ENCODE measurements at places on chromosomes 7 and 10.

DNA sequence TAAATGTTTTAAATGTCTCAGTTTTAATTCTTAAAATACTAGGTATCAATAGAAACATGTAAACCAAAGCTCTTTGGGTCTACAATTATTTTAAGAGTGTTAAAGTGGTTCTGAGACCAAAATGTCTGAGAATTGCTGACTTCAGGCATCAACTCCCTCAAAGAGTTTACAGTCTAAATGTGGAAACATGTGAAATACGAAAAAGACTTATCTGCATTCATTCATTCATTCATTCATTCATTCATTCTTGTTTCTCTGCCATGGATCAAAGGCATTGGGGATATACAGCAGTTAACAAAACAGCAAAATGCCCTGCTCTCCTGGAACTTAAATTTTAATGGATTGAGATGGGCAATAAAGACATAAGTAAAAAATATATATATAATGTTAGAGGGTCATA lies 69.8 kb downstream of the BLNK start:
- no peaks in the 10 kb centered on the region for H3K36me3 ChIP-seq
- H3K4me1 ChIP-seq = no peaks in the 10 kb centered on the region
- H3K27ac ChIP-seq = no peak overlapping the region
- no peak for DNase-seq
- no peak overlapping the region for H3K4me3 ChIP-seq

- no peaks in the 10 kb centered on the region for H3K4me1 ChIP-seq
- no peaks in the 10 kb centered on the region for H3K27me3 ChIP-seq
- no peak for DNase-seq
Observed at GRCh38 chr7:17623546-17624185, 316.6 kb downstream of the SNX13 start.

- no peaks in the 10 kb centered on the region for H3K27me3 ChIP-seq
- no peak overlapping the region for H3K4me3 ChIP-seq
- H3K27ac ChIP-seq = no peak overlapping the region
- no peak for DNase-seq
- H3K4me1 ChIP-seq = no peaks in the 10 kb centered on the region
- no peaks in the 10 kb centered on the region for H3K36me3 ChIP-seq
Observed at GRCh38 chr7:126222782-126223181, 1030.0 kb downstream of the GRM8 start.

GRCh38 chr10:89156161-89156835 lies 50.8 kb downstream of the CH25H start:
- no peak for DNase-seq
- H3K27ac ChIP-seq = no peak overlapping the region
- H3K36me3 ChIP-seq = no peaks in the 10 kb centered on the region
- no peak overlapping the region for H3K4me3 ChIP-seq
- H3K27me3 ChIP-seq = no peaks in the 10 kb centered on the region

GRCh38 chr7:88669913-88670312 lies 89.6 kb upstream of the ZNF804B start:
- H3K4me3 ChIP-seq = no peak overlapping the region
- H3K27ac ChIP-seq = no peak overlapping the region
- H3K36me3 ChIP-seq = no peaks in the 10 kb centered on the region
- DNase-seq = no peak
- H3K27me3 ChIP-seq = no peaks in the 10 kb centered on the region

DNA sequence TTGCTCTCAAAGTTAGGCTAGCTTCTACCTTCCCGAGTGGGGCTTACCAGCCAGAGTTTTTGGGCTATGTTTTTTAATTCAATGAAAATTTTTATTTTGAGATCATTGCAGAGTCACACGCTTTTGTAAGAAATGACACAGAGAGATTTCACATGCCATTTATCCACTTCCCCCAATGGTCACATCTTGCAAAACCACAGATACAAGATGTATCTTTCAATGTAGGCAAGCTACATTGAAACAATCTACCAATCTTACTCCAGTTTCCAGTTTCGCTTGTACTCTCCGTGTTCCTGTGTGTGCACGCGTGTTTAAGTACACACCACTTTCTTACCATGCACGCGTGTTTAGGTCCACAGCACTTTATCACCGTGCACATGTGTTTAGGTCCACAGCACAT lies 89.4 kb upstream of the LEP start:
- H3K27me3 ChIP-seq = no peaks in the 10 kb centered on the region
- no peaks in the 10 kb centered on the region for H3K36me3 ChIP-seq
- no peak overlapping the region for H3K4me3 ChIP-seq
- H3K27ac ChIP-seq = no peak overlapping the region
- no peak for DNase-seq

GRCh38 chr7:131292141-131292905 lies 35.4 kb upstream of the MKLN1 start:
- no peak overlapping the region for H3K4me3 ChIP-seq
- no peak for DNase-seq
- H3K4me1 ChIP-seq = no peaks in the 10 kb centered on the region
- H3K27ac ChIP-seq = no peak overlapping the region
- H3K27me3 ChIP-seq = no peaks in the 10 kb centered on the region
- no peaks in the 10 kb centered on the region for H3K36me3 ChIP-seq

- no peak overlapping the region for H3K4me3 ChIP-seq
- H3K36me3 ChIP-seq = peaks cover 14% of the 10 kb centered on the region
- no peaks in the 10 kb centered on the region for H3K27me3 ChIP-seq
Observed at GRCh38 chr10:102615361-102615760, 28.9 kb upstream of the TRIM8 start.

DNA sequence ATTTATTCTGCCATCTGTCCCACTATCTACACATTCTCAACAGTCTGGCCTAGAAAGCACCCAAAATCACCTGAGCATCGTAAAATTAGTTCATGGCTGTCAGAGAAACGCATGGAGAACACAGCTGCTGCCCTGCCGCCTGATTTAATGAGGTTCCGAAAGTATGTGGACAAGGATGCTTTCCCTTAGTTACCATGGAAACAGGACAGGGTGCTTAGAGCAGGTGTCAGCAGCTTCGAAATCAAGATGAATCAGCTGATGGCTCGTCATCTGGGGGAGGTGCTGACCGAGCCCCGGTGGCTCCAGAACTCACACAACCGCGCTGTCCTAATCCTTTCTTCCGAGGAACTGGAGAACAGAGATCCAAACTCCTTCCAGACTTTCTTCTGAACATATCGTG lies 151.5 kb downstream of the TEX36 start:
- H3K27me3 ChIP-seq = no peaks in the 10 kb centered on the region
- no peak overlapping the region for H3K4me3 ChIP-seq
- no peak for DNase-seq
- H3K27ac ChIP-seq = no peak overlapping the region

DNA sequence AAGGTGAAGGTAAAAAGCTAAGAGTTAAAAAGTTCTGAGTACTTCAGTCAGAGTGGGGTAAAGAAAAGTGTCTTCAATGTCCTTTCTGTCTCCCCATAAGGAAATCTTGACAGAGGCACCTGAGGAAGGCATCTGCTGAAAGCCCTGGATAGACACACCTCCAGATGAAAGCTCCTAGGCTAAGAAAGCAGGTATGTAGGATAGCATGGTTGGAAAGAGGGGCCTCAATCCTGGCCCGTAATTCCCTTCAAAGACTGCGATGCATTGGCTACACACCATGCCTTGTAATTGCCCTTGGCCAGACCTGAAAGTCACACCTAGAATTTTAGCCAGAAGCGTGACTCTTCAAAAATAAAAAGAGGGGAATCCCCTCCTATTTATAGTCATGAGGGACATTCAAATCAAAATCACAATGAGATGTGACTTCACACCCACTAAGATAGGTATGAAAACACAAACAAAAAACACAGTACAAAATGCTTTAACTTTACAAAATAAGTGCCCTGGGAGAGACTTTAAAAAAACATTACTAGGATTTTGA lies 809.7 kb downstream of the IPMK start:
- H3K27ac ChIP-seq = no peak overlapping the region
- no peak overlapping the region for H3K4me3 ChIP-seq
- DNase-seq = no peak
- no peaks in the 10 kb centered on the region for H3K27me3 ChIP-seq

- no peak overlapping the region for H3K4me3 ChIP-seq
- H3K27ac ChIP-seq = no peak overlapping the region
- no peaks in the 10 kb centered on the region for H3K27me3 ChIP-seq
- no peak for DNase-seq
- H3K36me3 ChIP-seq = no peaks in the 10 kb centered on the region
- H3K4me1 ChIP-seq = peaks cover 2% of the 10 kb centered on the region
Observed at GRCh38 chr10:15453457-15453856, 82.4 kb upstream of the FAM171A1 start.

DNA sequence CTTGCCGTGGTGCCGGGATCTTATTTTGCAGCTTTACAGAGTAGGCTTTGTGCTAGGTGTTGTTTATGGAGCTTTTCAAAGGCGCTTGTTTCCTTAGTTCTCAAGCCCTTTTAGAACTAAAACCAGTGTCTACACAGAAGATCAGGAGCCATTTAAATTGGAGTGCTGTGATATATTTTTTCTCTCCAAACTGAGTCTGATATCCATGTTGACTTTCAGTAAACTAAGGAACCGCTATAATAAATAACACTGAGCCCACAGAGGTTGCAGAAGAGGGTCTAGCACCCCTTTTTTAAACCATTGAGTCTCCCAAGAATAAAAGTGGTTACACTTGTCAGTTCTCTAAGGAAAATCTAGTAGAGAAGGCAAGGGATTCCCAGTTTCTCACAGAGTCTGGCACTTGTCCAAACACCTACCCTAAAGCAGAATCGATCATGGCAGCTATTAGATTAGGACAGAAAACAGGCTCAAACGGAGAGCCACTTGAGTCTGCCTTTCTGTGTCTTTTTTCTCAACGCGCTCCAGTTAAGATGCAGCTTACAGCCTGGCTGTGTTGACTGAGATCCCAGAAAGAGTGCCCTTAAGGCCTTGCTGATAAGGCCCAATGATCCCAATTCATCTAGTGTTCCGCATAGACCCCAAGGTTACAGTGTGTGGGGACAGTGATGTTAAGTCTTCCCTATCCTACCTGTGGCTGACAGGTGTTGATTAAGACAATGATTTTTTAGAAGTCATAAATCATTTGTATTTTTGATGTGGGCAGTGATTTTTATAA lies 804 bp downstream of the TMEM106B start:
- DNase-seq = no peak
- no peaks in the 10 kb centered on the region for H3K27me3 ChIP-seq
- peaks cover 21% of the 10 kb centered on the region for H3K4me1 ChIP-seq
- H3K27ac ChIP-seq = peak overlapping the region; percentile 94

DNA sequence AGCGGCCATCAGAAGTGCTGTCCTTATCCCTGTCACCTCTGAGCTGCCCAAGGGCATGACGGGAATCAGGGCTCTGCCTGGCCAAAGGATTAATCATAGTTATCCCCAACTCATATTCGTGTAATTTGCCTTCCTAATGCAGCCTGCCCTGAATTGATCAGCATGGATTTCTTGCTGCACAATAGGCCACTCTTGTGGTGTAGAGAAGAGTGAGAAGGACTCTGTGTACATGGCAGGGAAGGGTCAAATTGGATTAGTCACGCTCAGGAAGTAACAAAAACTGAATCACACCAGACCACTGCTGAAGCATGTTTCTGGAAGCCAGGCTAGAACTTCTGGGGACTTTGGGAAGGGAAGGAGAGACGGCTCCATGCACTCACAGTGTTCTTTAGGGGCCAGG lies 227.0 kb downstream of the BUB3 start:
- DNase-seq = no peak
- no peaks in the 10 kb centered on the region for H3K4me1 ChIP-seq
- no peaks in the 10 kb centered on the region for H3K36me3 ChIP-seq
- no peak overlapping the region for H3K4me3 ChIP-seq
- H3K27ac ChIP-seq = no peak overlapping the region

GRCh38 chr7:127781081-127781480 lies 129.1 kb downstream of the SND1 start:
- no peak overlapping the region for H3K27ac ChIP-seq
- no peaks in the 10 kb centered on the region for H3K4me1 ChIP-seq
- H3K36me3 ChIP-seq = no peaks in the 10 kb centered on the region
- no peak for DNase-seq

GRCh38 chr10:33793793-33794192 lies 459.3 kb upstream of the NRP1 start:
- no peaks in the 10 kb centered on the region for H3K4me1 ChIP-seq
- H3K36me3 ChIP-seq = no peaks in the 10 kb centered on the region
- no peak for DNase-seq
- H3K4me3 ChIP-seq = no peak overlapping the region
- H3K27me3 ChIP-seq = no peaks in the 10 kb centered on the region
- no peak overlapping the region for H3K27ac ChIP-seq

- no peak overlapping the region for H3K27ac ChIP-seq
- no peak overlapping the region for H3K4me3 ChIP-seq
- no peaks in the 10 kb centered on the region for H3K4me1 ChIP-seq
- no peaks in the 10 kb centered on the region for H3K36me3 ChIP-seq
Observed at GRCh38 chr7:140537750-140538482, 58.6 kb upstream of the MKRN1 start.

DNA sequence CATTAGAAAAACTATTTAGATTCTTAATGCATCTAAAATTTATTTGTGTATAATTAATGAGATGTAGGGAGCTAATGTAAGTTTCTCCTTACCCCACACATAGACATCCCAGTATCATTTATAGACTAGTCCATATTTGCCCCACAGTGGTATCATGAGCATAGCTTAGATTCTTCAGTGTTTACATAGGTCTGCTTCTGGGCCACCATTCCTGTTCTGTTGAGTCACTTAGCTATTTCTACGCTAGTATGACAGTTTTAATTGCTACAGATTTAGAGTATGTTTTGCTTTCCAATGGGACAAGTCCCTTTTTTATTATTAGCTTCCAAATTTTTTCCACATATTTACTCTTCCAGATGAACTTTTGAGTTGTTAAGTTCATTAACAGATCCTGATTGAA lies 69.4 kb downstream of the MCMBP start:
- no peak overlapping the region for H3K4me3 ChIP-seq
- H3K27ac ChIP-seq = no peak overlapping the region
- no peaks in the 10 kb centered on the region for H3K36me3 ChIP-seq
- no peak for DNase-seq
- H3K27me3 ChIP-seq = no peaks in the 10 kb centered on the region

- H3K4me1 ChIP-seq = no peaks in the 10 kb centered on the region
- no peak overlapping the region for H3K27ac ChIP-seq
- no peaks in the 10 kb centered on the region for H3K36me3 ChIP-seq
- DNase-seq = no peak
Observed at GRCh38 chr7:134809616-134810015, 30.2 kb downstream of the CALD1 start.

DNA sequence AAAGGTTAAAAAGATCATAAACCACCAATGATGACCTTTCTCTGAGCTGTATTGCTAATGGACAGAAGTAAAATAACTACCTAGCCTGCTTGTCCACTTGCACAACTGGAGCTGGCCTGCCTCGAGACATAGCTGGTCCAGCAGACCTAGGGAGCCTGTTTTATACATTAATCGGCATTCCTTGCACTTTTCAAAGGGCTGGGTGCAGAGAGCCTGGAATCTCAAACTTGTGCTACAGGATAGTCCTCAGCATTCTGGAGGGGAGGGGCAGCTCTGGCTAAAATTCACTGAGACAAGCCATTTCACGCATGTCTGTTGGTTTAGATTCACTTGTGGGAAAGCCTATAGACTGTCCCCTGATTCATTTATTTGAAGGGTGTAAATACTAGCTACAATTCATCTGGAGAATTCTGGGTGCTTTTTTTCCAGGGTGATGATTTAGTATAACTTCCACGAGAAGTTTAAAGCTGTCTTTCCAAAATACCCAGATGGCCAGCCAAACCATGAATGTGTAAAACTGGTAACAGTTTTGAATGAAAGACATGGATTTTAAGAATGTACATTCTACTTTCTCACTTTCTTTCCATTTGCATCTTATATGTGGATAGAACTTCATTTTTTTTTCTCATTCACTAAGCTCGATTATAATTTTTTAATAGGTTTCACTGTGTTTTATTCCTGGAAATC lies 389.4 kb downstream of the KCNMA1 start:
- H3K27me3 ChIP-seq = no peaks in the 10 kb centered on the region
- H3K4me3 ChIP-seq = no peak overlapping the region
- H3K4me1 ChIP-seq = peaks cover 4% of the 10 kb centered on the region
- no peaks in the 10 kb centered on the region for H3K36me3 ChIP-seq
- DNase-seq = no peak

Measured in CD8-positive, alpha-beta memory T cell (primary cell).